Activated CD4-positive, alpha-beta T cell treated with anti-CD3 and anti-CD28 coated beads, Interleukin-2, amount 10 ng/mL, durations not matched to agents 7 days and 5 days (primary cell): ENCODE measurements at places on chromosomes 3 and 15. TPM values are rescaled to one million over a fixed set of nuclear protein-coding genes. Genes with fewer than 3 reads are reported as not detected.

DNA sequence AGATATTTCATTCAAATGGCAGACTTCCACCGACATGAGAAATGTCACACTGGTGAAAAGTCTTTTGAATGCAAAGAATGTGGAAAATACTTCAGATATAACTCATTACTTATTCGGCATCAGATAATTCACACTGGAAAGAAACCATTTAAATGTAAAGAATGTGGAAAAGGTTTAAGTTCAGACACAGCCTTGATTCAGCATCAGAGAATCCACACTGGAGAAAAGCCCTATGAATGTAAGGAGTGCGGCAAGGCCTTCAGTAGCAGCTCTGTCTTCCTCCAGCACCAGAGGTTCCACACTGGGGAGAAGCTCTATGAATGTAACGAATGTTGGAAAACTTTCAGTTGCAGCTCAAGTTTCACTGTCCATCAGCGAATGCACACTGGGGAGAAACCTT is 8.6 kb upstream of the ZNF621 start:
- DNase-seq = no peak

- no peak for DNase-seq
Observed at GRCh38 chr3:89560568-89560967, 453.1 kb downstream of the EPHA3 start.

- DNase-seq = no peak
Observed at GRCh38 chr15:69107025-69107620, 53.3 kb upstream of the GLCE start.

DNA sequence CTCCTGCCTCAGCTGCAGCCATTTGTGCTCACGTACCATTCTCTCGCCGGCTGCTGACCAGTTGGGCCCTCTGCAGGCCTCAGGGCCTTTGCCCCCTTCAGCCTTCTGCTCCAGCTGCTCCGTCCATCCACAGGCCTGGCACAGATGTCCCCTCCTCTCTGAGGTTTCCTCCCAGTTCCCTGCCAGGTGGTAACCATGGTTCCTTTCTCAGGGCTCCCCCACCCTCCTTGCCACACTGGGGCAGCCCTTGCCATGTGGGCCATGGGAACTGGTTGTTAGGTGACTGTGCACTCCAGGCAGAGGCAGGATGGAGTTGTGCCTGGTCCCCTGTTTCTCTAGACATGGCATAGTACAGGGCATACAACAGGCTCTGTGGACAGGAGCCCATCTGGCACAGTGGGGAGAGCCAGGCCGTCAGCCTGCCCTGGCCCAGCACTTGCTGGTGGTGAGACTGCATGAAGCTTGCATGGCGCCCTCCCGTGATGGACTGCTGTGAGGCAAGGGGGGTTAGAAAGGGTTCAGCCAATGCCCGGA is 148.9 kb downstream of the DNAJB8 start:
- DNase-seq = no peak

GRCh38 chr15:69673291-69673881 is 220.8 kb downstream of the RPLP1 start:
- no peak for DNase-seq

DNA sequence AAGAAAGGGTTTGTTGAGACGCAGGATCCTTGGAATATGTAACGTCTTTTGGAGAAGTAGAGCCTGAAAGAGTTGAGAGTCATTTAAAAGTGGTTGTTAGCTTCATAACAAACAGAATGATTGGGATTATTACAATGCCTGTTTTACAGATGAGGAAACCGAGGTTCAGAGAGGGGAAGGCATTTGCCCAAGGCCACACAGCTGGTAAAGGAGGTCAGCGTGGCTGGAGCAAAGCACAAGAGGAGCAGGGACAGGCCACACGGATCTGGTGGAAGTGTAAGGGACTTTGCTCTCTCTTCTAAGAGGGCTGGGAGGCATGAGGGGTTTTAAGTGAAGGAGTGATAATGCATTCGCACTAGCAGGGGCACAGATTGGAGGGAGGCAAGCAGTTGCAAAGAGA is 6.2 kb upstream of the OXTR start:
- no peak for DNase-seq

DNA sequence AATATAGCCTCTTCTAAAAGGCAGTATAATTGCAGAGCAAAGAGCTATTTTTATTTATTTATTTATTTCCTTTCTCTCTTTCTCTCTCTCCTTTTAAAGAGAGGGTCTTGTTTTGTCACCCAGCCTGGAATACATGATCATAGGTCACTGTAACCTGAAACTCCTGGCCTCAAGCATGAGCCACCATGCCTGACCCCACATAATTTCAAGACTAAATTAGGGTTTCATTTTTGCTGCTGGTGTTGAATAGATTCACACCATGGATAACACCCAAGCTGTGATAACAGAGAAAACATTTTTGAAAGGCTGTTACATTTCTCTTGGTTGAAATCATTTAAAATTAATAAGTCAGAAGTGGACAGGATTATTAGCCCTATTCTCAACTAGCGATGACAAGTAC is 131.6 kb downstream of the LEKR1 start:
- no peak for DNase-seq

- no peak for DNase-seq
Observed at GRCh38 chr3:55698831-55699230, 211.7 kb upstream of the WNT5A start.

DNA sequence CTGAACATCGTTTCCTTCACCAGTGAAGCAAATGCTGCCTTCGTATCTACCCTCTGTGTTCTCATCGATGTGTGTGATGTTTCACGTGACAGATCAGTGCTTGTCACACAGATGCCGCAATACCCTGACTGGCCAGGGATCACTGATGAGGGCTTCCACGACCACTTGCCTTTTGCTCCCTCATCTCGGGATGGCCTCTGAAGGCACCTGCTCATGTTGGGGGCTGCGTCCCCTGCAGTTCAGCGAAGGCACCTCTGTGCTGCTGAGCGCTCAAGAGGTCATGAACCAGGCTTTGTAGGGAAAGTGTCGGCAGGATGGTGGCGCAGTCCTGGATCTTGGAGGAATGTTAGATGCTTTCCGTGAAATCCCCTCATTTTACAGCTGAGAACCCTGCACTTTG is 79.2 kb upstream of the KLF13 start:
- no peak for DNase-seq

Gene IFT80
- 35.0 TPM for total RNA-seq

Gene ISLR2
- not detected for total RNA-seq

Gene CRYBG3
- 6.2 TPM for total RNA-seq

Gene GP9
- total RNA-seq = not detected
